ENCODE measurements at places on chromosomes 3 and 15. TPM values are rescaled to one million over a fixed set of nuclear protein-coding genes. Genes with fewer than 3 reads are reported as not detected.

The PCNP gene
- 213 TPM for total RNA-seq

The MYH15 gene
- total RNA-seq, result 0.09 TPM

The CCDC66 gene
- 28.5 TPM for total RNA-seq

The MKRN2OS gene
- total RNA-seq, result not detected

The AGBL1 gene
- 0.04 TPM for total RNA-seq

The MYD88 gene
- total RNA-seq, result 33.1 TPM

The FAH gene
- 41.1 TPM for total RNA-seq

The VEPH1 gene
- total RNA-seq, result not detected

The PTPRG gene
- total RNA-seq, result 0.32 TPM

The LRRC3B gene
- not detected for total RNA-seq

The CFAP91 gene
- 0.67 TPM for total RNA-seq

The TMEM207 gene
- not detected for total RNA-seq

The COLQ gene
- total RNA-seq, result 1.1 TPM

The UBE2E2 gene
- 13.5 TPM for total RNA-seq

The ROBO2 gene
- not detected for total RNA-seq

The PIGX gene
- 37.8 TPM for total RNA-seq

The CHRM5 gene
- not detected for total RNA-seq

DNA sequence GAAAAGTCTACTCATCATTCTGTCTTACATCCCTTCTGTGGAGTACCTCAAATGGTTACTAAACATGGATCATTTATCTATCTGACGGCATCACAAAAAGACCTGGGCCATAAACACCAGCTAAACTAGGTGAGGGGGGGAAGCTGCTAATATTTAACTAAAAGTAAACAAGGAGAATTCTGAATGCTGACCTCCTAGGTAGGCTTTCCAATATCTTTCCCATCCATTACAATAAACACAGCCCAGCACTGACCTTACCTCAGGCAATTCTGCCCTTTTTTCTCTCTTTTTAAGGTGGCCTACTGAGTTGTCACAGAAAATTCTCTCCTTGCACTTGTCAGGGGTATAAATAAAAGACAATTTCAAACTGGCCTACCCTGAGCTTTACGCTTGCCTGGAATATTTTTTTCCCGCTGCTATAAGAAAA, 33.1 kb downstream of the USF3 start:
- DNase-seq, result no peak

GRCh38 chr3:68751888-68752287, 180.5 kb downstream of the TAFA4 start:
- DNase-seq, result no peak

DNA sequence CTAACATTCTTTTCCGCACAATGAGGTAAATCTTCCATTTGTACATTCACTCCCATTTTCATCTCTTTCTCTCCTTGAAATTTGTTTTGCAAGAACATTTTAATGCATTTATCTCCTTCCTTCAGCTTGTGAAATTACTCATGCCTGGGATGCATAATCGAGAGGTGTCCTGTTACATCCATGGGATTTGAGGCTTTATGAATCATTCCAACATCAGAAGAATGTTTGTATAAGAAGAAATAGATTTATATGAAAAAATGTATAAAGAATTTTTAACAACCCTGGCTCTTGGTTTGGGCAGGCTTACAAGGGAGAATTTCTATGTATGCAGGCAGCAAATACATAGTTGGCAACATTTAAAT, 93.2 kb upstream of the MBNL1 start:
- DNase-seq, result no peak

- DNase-seq, result no peak
These were observed 72.0 kb upstream of the KLF13 start for GRCh38 chr15:31254431-31255175.

GRCh38 chr15:67680641-67681040, 138.1 kb downstream of the MAP2K5 start:
- no peak for DNase-seq

- no peak for DNase-seq
These were observed 93.0 kb upstream of the TSPAN3 start for GRCh38 chr15:77163781-77164384.

DNA sequence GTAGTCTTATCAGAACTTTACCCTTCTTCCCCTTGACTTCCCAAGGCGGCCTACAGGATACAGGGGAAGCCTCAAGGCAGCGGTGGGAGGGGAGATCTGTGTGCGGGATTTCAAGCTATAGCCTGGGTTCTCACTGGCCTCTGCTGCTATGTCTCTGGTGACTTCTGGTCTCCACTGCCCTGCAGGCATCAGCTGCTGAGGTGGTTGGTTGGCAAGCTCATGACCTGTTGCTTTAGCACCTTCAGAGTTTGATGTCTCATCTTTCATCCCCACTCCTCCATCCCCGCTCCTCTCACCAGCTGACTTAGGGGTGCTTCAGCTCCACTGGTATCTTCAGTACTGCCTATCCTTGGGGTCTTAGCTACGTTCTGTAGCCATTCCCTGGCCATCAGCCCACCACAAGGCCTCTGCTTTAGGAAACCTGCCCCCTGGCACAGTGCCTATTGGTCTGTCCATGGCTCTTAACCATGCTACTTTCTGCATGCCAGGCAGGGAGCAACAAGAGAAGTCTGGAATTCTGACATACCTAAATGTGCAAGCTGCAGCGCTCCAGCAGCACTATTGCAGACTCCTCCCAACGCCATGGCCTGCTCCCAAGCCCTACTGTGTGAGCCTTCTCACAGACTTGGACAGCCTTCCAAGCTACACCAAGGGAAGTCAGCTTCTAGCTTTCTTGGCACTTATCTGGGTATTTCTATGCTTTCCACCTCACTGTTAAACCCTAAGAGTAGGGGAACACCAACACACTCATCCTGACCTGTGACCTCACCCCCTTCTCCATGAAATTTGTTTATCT, 1.8 kb upstream of the YEATS2 start:
- DNase-seq, result no peak

DNA sequence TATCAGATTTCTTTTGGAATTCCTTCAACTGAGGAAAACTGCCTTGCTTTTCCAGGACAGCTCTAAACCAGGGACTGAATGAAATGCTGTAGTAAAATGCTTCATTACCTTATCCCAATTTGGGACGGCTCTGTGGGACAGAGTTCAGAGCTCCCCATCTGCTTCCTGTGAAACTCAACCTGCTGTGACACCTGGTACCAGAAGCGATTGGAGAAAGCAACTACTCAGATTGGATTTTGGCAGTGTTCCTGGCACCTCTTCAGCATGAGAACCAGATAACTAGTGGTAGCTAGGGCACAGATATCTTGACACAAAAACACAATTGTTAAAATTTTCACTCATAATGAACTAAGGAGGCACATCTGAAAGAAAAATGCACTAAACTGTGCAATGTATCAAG, 539.1 kb downstream of the SI start:
- DNase-seq, result no peak

DNA sequence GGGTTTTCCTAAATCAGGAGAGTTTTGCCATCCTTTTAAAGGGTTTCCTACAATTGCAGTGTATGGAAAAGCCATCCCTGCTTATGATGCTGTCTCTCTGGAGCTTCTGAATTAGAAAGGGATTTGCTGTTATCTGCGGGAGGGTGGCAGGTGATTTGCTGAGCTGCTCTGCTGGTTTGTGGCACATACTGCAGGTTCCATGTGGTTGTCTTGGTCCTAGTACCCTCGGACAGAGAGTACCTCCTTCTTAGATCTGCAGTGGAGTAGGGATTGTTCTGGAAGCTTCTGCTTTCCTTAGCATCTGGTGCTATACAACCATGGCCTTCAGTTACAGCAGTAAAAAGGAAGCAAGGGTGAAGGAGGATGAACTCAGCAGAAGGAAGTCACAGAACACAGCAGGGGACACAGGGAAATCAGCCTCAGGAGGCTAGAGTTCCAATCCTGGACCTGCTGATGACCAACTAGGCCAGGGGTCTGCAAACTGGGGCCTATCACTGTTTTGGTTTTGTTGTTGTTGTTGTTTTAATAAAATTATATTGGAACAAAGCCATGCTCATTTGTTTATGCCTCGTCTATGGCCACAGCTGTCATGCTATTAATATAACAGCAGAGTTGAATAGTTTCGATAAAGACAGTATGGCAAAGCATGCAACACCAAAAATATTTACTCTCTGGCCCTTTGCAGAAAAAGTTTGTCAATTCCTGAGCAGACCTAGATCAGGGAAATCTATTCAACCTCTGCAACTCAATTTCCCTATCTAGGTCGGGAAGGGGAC, 39.5 kb downstream of the STARD5 start:
- DNase-seq, result no peak

- no peak for DNase-seq
These were observed 41.9 kb downstream of the ZNF621 start for GRCh38 chr3:40566694-40567093.

DNA sequence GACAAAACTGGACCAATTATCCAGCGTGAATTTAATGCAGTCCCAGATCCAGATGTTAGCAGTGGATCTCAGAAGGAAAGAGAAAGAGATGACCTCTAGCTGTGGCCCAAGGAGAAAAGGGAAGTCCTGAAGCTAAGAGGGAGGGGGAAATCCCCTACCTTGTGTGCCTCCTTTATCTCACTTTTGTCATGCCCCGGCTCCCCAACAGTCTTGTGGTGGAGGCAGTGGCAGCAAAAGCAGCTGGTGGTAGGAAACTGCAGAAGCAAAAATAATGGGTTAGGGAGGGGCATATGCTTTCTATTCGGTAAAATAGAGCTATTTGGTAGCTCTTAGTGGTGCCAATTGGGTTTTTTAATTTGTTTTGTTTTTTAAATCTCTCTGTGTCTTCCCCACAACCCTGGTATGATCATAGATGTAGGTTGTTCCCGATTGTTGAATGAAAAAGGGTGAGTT, 56.5 kb downstream of the MCTP2 start:
- DNase-seq, result peak; percentile 67

- no peak for DNase-seq
These were observed 63.3 kb downstream of the MBNL1 start for GRCh38 chr3:152331998-152332397.

DNA sequence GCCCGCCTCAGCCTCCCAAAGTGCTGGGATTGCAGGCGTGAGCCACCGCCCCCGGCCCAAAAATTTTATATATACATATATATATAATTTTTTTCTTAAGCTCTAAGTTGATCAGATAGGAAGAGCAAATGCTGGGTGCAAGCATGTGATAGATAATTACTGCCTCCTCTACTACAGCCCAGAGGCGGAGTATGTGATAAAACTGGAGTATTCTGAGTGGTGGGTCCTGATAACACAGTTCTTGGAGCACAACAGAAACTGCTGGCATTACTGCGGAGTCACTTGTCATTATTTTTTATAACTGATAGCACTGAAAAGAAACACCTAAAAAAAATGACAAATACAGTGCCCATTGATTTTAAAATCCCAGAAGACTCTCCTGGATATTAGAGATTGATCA, 41.1 kb upstream of the STT3B start:
- no peak for DNase-seq

GRCh38 chr3:161171113-161171512, 50.0 kb upstream of the NMD3 start:
- DNase-seq, result no peak

GRCh38 chr3:69787436-69788168, 48.3 kb downstream of the MITF start:
- DNase-seq, result no peak

GRCh38 chr3:157125101-157125500, 34.8 kb downstream of the CCNL1 start:
- no peak for DNase-seq

- no peak for DNase-seq
These were observed 29.7 kb upstream of the NR2F2 start for GRCh38 chr15:96300836-96301235.

DNA sequence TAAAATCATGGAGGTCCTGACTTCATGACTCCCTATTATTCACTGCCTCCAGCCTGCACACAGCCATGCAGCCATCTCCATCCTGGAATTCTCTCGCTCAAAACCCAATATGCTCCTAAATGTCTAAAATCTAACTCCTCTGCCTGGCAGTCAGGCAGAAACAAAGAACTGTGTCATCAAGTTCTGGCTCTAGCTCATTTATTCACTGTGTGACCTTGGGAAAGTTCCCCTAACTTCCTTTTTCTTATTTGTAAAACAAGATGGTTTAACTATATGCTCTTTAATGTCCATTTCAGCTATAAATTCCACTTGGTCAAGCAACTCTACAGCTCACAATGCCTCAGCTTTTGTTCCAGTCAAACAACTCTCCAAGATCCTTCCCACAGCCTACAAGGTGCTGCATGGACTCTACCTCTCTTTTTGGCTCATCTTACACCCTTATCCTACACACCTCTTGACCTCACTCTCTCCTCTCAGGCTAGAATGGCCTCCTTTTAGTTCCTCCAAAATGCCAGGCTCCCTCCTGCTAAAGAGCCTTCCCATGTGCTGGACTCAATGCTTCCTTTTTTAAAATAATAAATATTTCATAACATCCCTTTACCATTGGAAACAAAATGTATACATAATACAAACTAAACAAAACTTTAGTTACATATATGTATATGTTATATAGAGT, 16.4 kb downstream of the PIK3CB start:
- DNase-seq, result no peak

- DNase-seq, result no peak
These were observed 46.1 kb upstream of the MRPS22 start for GRCh38 chr3:139297588-139298311.

DNA sequence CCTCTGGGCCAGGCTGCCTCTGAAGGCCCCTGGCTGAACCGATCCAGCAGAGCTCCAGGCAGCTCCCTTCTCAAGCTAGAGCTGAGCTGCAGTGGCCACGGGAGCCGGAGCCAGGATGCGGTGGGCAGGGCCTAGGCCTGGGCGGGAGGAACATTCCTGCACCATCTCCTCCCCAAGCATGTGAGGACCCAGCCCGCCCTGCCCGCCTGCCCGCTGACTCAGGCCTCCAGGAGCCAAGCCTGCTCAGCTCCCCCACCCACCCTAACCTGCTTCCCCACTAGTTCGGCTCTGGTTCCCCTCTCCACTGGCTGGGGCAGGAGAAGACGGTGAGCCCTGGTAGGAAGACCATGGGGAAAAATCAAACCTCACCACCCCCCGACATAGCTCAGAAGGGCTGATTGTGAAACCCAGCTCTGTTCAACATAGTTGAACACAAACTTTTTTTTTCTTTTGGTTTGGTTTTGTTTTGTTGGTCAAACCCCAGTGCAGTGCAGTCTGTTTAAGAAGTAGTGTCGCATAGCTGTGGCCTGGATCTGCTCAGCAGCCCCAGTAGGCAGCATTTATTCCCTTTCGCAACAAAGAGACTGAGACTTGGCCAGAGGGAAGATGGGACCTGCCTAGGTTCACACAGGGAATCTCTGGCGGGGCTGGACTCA, 13.5 kb downstream of the SNX33 start:
- DNase-seq, result no peak

GRCh38 chr3:67083277-67083676, 85.2 kb downstream of the KBTBD8 start:
- DNase-seq, result peak; percentile 68

GRCh38 chr3:52109611-52110301, 44.5 kb downstream of the POC1A start:
- DNase-seq, result no peak

- DNase-seq, result no peak
These were observed 334.7 kb downstream of the FHIT start for GRCh38 chr3:60916546-60916945.

- peak; percentile 68 for DNase-seq
These were observed 42.2 kb upstream of the B3GNT5 start for GRCh38 chr3:183210862-183211341.

Data from activated CD4-positive, alpha-beta T cell treated with anti-CD3 and anti-CD28 coated beads for 36 hours (primary cell).